ENCODE measurements at places on chromosomes 3 and 15.
A peak's percentile ranks its signal among the peaks of the same experiment; 100 is the strongest.

GRCh38 chr3:182349951-182350517, 443.3 kb upstream of the ATP11B start:
- DNase-seq, result no peak

DNA sequence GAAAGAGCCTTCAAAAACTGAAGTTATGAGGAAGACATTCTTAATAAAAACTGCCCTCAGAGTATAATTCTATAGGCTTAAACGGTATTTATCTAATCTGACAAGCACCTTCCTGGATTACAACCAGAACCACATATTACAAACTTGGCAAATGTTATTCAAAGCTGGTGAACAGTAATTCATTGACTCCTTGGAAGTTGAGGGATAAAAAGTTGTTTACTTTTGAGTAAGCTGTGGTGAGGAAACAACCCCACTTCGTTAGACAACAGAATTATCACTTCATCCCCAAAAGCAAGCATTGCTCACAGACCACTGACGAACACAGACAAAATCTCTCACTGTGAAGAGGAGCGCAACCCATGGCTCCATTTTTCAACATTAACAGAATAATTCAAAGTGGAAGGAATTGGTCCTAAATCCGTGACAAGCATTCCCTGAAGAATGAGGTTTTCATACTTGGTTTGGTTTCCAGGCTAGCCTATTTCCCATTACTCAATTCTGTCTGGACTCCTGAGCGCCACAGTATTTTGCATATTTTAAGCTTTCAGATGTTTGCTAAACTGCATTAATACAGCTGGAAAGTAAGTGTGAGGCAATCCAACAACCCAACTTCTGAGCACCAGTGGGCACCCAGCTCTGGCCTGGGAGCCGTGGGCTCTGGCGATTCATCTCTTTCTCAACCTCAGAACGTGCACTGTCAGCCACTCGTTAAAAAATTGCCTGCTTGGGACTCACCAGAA, 32.7 kb downstream of the LRIG1 start:
- DNase-seq, result no peak

DNA sequence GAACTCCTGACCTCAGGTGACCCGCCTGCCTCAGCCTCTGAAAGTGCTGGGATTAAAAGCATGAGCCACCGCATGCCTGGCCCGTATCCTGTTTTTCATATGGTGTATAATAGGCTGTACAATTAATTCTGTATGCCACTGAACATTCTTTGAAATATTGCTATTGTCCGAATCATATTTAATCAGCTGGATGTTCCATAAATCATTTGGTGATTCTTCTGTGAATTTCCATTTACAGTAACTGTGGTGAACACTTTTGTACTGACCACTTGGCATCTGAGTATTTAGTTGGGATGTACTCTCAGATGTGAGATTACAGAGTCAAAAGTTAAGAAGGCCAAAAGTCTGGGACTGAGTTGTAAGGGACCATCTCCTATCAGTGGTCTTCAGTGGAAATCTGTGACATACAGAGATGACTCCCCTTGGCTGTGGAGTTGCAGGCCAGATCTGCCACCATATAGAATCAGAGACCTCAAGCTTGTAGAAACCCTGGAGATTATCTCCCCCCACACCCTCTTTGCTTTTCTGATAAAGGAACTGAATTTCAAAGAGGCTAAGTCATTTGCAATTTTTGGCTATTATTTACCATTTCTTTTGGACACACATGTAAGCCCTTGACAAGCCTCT, 25.7 kb upstream of the DYNC1LI1 start:
- DNase-seq, result no peak

DNA sequence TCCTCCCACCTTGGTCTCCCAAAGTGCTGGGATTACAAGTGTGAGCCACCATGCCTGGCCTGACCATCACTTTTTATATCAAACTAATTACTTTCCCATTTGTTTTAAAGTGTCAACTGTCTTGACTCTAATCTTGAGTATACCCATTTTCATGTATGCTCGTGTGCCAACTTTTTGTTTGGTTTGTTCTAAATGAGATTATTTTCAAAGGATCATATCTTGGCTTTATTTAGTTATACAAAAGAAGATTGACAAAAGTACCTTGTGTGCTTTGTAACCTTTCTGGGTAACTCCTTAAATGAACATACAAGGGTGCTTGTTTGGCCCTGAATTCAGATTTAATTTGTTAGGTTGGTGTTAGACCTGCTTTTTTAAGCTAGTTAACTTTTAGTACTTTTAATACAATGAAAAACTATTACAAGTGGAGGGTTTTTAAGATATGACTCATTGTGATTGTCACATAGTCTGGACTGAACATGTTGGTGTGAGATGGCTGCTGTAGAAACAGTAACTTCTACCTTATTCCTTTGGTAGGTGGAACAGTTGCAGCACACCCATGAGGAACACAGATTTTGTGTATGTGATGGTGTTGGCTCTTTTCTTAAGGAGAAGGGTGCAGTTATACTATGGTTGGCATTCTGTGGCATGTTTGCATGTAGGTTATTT, 10.7 kb downstream of the KIF23 start:
- no peak for DNase-seq

- DNase-seq, result no peak
Observed at GRCh38 chr3:126031981-126032471, 51.9 kb downstream of the SLC41A3 start.

DNA sequence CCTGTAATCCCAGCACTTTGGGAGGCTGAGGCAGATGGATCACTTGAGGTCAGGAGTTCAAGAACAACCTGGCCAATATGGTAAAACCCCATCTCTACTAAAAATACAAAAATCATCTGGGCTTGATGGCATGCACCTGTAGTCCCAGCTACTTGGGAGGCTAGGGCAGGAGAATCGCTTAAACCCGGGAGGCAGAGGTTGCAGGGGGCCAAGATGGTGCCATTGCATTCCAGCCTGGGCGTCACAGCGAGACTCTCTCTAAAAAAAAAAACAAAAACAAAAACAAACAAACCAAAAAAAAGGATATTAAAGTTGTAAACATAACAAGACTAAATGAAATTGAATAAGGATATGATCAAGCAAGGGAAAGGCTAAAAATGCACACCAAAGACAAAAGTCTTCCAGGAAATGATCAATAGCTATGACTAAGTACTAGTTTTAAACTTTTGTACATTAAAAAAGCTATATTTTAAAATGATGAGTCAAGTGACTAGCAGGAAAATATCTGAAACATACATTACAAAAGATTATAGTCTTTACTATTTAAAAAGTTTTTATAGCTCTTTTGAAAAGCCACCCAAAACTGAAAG, 28.6 kb downstream of the KLHL6 start:
- no peak for DNase-seq

DNA sequence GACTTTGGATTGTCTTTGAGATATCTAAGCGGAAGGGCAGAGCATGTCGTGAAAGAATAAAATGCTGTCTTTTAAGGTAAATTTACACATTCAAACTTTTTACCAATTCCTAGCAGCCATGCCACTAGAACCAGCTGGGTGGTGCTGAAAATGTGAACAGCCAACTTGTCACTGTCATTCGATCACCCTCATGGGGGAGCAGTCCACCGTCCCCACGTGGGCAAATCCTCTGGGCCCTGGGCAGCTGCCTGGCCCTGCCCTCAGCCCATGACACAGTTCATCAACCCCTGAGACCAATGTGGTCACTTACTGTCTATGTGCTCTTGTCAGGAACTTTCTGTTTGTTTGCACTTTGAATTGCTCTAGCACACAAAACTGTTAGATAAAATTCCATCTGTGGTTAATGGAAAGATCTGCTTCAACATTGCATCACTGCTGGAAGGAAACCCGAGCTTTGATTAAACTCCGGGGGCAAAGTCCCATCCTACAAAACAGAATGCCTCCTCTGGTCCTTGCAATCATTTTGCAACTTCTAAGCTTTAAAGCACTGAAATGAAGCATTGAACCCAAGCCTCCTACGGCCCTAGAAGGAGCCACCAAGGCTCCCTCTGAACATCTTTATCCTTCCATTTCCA, 50.1 kb downstream of the PCSK6 start:
- no peak for DNase-seq

DNA sequence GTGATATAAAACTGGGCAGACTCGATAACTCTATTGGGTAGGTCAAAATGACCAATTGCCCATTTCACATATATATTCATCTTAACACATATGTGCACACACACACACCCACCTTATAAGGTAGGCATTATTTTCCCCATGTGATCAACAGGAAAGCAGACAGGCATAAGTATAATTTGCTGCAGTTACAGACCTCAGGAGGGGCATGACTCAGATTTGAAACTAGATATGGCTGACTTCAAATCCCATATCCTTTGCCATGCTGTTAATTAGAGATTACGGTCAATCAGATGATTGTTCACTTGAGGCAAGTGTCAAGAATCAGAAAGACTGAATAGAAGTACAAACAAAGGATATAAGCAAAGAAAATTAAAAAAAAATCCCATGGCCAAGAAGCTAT, 910.6 kb downstream of the NTRK3 start:
- no peak for DNase-seq

GRCh38 chr3:184652465-184652864, 59.4 kb downstream of the MAGEF1 start:
- DNase-seq, result no peak

DNA sequence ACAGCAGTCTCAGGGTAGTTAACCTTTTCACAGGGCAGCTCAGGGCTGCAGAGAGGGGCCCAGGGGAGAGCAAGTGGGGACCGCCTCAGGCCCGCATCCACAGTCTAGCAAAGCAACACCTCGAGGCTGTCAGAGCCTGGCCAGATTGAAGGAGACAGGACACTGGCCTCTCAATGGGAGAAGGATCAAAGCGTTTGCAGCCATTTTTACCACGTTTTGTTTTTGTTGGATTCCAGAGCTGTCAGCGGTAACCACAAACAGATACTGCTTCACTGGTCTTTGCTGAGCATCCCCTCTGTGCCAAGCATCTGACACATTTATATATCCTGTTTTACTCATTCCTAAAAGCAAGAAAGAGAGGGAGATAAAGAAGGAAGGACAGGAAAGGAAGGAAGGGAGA, 153.8 kb downstream of the SHQ1 start:
- DNase-seq, result no peak

- DNase-seq, result no peak
Observed at GRCh38 chr15:52464478-52464877, 64.2 kb downstream of the MYO5A start.

DNA sequence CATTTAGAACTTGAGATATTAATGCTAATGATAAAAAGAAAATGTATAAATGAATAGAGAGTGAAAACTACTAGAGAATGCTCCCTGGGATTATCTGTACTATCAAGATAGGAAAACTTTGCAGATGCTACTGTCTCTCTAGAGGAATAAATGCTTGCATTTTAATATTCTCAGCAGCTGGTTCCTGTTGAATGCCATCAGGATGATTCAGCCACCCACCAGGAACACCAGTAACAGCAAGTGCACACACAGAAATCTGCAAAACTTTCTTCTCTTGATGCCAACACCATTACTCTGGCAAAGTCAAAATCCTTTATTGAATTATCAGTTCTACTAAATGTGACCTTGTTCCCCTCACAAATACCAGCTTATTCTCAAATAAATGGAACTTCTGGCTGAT, 148.4 kb downstream of the TIGIT start:
- DNase-seq, result peak; percentile 41

GRCh38 chr15:25510146-25510545, 71.3 kb upstream of the UBE3A start:
- no peak for DNase-seq

DNA sequence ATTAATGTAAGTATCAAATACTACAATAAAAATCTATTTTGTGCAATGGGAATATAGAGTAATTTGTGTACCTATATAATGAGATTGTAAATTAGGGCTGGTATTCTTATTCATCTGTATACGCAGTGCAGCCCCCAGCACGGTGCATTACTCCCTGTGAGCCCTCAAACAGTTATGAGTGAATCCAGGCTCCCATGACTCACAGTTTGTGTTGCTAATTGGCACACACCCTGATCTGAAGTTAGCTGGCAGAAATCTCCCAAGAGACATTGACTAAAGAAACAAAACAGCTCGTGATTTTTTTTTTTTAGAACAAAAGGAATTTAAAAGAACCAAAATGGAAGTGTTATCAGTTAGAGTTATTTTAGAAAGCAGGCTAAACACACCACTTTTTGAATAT, 15.7 kb downstream of the GK5 start:
- DNase-seq, result peak; percentile 72

DNA sequence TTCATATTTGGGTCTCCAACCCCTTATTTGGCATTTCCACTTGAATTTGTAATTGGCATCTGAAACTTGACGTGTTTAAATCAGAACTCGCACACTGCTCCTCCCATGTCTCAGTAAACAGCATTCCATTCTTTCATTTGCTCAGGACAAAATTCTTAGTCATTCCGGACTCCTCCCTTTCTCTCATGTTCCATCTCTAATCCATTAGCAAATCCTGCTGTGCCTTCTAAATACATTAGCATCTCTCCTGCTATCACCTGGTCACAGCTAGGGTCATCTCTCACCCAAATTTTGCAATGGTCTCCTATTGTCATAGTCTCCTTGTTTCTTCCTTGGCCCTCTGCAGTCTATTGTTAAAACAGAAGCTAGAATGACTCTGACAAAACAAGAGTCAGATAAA, 119.9 kb upstream of the CADPS start:
- DNase-seq, result no peak

DNA sequence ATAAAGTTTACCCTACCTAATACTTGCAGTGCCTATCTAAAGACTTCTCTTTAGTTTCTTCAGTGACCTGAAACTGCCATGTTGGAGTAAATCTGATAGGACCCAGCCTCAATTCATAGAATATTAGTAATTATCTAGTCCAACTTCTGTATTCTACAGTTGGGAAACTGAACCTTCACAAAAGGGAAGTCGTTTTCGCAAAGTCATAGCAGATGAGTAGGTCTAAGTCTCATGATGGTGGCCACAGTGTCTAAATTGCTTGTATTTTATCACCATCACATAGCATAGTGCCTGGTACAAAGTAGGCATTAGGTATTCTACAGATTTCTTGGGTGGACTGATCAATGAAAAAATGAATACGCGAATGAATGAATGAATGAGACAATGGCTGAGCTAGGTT, 8.4 kb downstream of the GMNC start:
- no peak for DNase-seq

DNA sequence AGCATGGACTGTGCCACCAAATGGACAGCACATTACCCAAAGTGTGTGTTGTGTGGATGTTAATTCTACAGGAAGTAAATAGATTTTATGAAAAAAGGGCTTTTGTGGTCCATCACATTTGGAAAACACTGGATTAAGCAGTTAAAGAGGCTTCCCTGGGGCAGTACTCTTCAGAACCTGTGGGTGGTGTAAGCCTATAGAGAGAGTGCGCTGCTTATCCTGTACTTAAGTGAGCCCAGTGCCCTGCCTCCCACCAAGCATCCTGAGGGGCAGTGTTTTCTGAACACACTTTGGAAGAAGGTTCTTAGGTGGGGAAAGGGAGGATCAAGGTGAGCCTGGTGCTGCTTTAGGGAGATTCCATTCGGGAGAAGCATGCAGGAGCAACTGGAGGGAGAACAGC, 10.9 kb downstream of the TTLL3 start:
- DNase-seq, result no peak

GRCh38 chr15:79028411-79028964, 62.1 kb downstream of the RASGRF1 start:
- DNase-seq, result no peak
